ENCODE measurements at places on chromosomes 1 and 21.
A peak's percentile ranks its signal among the peaks of the same experiment; 100 is the strongest.

DNA sequence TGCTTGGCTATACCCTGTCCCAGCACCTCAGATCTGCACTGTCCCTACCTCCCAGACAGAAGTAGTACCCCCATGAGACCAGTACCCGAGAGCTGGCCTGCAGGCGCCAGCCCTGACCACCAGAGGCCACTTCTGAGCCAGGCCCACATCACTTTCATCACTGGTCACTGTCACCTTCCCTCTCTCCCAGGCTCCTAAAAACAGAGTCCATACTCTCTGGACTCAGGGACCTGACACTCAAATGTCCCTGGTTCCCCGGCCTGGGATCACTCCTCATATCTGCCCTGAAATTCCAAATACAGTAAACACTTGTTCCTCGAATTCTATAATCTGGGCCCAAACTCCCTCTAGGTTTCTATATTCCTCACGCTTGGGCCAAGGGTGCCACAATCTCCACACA lies 18.7 kb downstream of the TMEM53 start:
- DNase-seq = peak; percentile 45

DNA sequence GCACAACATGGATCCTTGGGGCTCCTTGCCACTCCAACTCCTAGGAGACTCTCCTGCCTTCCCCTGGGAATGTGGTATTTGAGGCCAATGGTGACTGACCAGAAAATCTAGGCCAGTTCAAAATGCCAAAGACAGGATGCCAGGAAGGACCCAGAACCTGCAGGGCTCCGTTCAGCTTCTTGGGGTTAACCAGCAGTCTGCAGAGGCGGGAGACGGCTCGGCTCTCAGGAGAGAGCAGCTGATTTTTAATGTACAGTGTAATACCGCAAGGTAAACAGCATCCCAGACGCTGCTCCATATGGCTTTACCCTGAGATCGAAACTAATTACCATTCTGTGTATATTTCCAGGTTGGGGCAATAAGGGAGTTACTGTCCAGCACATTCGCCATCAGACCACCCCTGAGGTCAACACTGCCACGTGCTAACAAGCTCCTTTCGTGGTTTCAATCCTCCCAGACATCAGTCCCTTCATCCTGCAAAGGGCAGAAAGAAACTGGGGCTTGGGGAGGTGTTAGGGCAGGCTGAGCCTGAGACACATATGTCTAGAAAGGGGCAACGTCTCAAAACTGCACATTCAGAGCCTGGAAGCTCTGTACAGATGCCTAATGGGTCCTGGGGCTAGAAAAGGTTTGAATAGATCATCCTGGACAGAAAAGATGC lies 16.7 kb downstream of the ITPKB start:
- DNase-seq = no peak

GRCh38 chr1:209157546-209158249 lies 425.8 kb upstream of the CAMK1G start:
- DNase-seq = no peak

- DNase-seq = no peak
Observed at GRCh38 chr21:26834181-26834905, 10.9 kb downstream of the ADAMTS1 start.

- DNase-seq = no peak
Observed at GRCh38 chr1:42136466-42136865, 16.7 kb upstream of the GUCA2B start.

DNA sequence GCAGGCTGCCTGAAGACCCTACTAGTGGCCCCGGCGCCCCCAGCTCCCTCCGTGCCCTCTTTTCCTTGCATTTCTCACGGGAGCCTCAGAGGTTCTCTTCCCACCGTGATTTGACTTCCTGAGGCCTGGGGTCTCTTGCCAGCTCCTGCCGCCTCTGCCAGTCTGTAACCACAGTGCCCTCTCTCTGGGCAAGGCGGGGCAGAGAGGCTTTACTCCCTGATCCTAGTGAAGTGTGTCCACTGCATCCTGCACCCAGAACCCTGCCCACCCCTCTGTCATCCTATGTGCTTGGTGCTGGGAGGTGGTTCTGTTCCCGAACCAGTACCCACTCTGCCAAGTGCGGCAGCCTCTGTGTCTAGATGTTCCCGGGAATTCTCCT lies 2.4 kb downstream of the ESPN start:
- no peak for DNase-seq

DNA sequence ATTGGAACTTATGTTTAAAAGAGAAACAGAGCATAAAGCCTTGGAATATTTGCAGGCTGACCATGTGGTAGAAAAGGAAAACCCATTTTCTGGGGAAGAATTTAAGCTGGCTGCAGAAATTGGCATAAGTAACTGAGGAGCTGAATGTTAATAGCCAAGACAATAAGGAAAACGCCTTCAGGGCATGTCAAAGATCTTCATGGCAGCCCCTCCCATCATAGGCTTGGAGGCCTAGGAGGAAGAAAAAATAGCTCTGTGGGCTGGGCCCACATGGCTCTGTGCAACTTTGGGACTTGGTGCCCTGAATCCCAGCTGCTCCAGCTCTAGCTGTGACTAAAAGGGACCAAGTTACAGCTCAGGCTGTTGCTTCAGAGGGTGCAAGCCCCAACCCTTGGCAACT lies 51.5 kb downstream of the CTH start:
- no peak for DNase-seq

- no peak for DNase-seq
Observed at GRCh38 chr1:167551362-167551761, 2.2 kb downstream of the CREG1 start.

- DNase-seq = peak; percentile 61
Observed at GRCh38 chr1:17335821-17336710, 28.1 kb downstream of the PADI4 start.

- peak; percentile 84 for DNase-seq
Observed at GRCh38 chr1:160070243-160071163, 543 bp upstream of the KCNJ10 start.

- no peak for DNase-seq
Observed at GRCh38 chr1:41469706-41470105, 14.8 kb downstream of the EDN2 start.

DNA sequence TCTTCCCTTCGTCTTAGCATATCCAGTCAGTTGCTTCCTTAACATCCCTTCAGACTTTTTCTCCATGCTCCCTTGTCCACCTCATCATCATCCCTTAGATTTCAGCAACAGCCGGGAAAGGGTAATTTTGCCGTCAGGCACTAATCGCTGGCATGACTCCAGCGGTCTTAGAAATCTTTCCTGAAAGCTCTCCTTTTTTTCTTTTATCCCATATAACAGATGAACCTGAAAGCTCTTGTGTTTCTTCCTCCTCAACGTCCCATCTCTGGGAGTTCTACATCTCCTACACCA lies 10.4 kb upstream of the BOLA1 start:
- no peak for DNase-seq

DNA sequence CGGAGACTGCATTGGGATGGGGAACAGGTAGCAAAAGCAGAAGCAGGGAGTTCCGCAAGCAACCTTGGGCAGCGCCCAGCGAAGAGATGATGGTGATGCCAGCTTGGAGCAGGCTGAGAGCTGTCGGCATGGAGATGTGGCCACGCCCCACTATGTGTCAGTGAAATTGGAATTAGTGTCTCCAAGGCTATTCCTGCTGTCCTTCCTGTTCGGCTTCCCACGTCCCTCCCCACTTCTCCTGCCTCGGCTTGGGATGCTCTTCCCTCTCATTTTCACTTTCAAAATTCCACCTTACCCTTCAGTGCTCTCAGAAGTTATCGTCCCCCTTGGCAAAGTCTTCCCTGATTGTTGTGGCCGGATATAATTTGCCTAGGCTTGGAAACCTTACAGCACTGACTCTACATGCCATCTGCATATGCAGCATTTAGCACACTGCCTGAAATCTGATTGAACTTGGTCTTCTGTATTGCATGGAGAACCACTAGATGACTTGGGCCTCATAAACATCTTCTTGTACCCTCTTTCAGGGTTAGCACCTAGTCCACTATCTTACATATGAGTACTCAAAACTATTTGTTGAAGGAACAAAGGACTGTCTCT lies 270.7 kb upstream of the RUNX1 start:
- no peak for DNase-seq

- no peak for DNase-seq
Observed at GRCh38 chr21:28892199-28893111, 100.2 kb downstream of the LTN1 start.

GRCh38 chr21:29104239-29104708 lies 26.2 kb upstream of the MAP3K7CL start:
- no peak for DNase-seq

- no peak for DNase-seq
Observed at GRCh38 chr1:193417945-193418744, 231.7 kb upstream of the B3GALT2 start.

- DNase-seq = no peak
Observed at GRCh38 chr1:45348609-45348965, 8.3 kb upstream of the MUTYH start.

DNA sequence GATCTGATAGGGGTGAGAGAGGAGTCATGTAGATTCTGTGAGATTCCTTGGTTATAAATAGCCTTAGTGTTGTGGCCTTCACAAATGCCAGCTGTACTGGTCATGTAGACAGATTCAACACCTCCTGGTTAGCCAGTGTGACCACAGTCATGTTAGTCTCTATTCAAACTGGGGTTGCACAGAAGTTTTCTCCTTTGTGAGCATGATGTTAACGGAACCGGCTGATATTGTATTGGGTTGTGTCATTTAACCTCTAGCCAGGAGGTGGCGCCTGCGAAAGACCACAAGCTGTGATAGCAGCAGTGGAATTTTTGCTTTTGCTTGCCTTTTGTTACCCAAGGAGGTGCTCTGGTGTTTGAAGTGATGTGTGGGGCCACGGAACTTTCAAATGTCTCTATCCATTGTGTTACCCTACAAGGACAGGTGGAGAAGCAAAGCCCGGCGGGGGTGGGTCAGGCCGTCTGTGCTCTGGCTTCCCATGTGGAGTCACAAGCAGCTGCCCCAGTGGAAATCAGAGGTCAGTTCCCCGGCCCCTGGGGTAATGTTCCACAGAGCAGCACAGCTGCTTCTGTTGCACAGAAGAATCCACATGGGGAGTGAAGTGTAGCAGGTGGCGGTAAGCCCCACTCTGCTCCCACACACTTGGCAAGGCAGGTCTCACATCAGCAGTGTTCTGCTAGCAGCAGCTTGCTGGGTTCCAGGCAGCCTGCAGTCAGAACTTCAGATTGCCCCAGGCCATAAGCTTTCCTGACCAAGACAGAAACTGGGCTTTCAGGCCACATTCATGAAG lies 112.6 kb downstream of the ADAMTS1 start:
- peak; percentile 8 for DNase-seq

- no peak for DNase-seq
Observed at GRCh38 chr1:19480282-19480681, 5.1 kb downstream of the CAPZB start.

DNA sequence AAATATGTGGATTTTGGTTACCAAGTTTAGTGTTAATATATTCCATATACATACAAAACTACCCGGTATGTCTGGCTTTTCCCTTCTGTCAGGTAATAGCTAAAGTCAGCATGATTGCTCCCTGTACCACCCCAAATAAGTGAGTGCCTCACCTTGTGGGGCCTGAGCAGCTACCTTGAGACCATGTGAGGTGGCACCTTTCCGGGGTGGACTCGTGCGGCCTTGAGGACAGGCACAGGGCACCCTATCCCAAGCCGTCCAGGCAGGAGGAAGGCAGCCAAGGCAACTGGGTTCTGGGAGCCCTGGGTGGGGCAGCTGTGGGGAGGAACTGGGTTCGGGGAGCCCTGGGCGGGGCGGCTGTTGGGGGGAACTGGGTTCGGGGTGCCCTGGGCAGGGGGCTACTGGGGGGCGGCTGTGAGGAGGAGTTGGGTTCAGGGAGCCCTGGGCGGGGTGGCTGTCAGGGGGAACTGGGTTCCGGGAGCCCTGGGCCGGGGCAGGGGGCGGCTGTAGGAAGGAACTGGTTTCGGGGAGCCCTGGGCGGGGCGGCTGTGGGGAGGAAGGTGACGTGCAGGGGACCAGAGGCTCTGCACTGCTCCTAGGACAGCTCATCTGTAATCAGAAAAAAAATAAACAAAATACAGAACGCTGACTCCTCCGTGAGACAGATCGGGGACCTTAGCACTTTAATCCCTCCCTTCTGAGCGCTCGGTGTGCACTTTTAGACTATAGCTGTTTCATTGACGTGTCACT lies 63.3 kb downstream of the POFUT2 start:
- no peak for DNase-seq

- no peak for DNase-seq
Observed at GRCh38 chr1:61864489-61864888, 122.2 kb downstream of the PATJ start.

- DNase-seq = peak; percentile 61
Observed at GRCh38 chr1:156813750-156814570, 2.7 kb downstream of the SH2D2A start.

GRCh38 chr1:27045973-27046558 lies 33.4 kb upstream of the TENT5B start:
- peak; percentile 67 for DNase-seq

DNA sequence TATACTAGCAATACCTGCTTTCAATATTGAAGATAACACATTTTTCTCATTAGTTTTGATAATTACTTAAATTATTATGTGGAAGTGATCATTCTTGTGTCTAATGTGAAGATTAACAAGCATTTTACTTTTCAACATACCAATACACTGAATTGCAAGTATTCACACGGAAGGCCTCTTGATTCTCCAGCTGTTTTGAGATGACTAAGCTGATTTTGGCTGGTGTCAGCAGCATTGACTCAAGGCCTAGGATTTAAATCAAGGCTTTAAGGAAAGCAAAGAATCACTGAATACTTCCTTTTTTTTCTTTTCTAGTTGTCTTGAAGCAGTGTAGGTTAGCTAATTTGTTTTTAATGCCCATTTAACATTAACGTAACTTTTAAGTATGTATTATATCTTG lies 373.7 kb downstream of the SRGAP2C start:
- DNase-seq = no peak

DNA sequence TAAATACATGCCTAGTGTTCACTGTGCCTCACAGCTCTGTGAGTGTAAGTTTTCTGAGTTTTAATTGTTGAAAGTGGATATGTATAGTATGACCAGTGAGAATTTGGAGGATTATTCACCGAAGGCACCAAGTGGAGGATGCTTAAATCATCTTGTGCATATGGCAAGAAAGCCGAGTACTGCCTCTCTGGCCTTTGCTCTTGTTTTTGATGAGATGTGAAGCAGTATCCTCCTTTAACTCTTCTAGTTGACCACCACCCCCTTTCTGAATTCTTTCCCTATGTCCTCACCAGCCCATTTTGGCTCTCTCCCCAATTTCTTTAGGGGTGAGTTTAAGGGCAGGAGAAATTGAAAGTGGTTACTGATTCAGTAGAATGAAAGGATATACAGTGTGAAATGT lies 130.4 kb downstream of the SYT2 start:
- no peak for DNase-seq

- peak; percentile 51 for DNase-seq
Observed at GRCh38 chr1:70034403-70034802, 171.0 kb downstream of the LRRC40 start.

DNA sequence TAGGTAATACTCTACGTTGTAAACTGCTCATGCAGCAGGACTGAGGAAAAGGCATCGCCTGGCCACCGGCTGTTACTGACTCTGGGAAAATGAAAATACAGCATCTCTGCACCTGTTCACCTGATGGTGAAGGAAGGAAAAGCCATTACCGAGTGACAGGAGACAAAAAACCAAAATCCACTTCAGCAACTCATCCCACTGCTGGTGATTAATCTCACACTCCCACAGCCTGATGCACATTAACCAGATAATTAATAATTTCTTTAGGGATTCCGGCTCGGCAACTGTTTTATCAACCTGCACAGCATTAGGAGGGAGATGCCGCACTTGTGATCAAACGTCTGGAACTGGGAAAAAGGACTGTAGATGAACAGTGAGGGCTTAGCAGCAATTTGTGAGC lies 183.9 kb upstream of the ESRRG start:
- DNase-seq = no peak

GRCh38 chr1:64675718-64676345 lies 69.0 kb upstream of the RAVER2 start:
- DNase-seq = peak; percentile 13
